Tibial nerve (tissue), 4 donors: ENCODE measurements at places on chromosomes 7 and 10. TPM values are rescaled to one million over a fixed set of nuclear protein-coding genes. Genes with fewer than 3 reads are reported as not detected.

MYL10 gene
- total RNA-seq, result not detected

CNTNAP2 gene
- not detected for total RNA-seq

ATP5MK gene
- 148 TPM for total RNA-seq

DNA sequence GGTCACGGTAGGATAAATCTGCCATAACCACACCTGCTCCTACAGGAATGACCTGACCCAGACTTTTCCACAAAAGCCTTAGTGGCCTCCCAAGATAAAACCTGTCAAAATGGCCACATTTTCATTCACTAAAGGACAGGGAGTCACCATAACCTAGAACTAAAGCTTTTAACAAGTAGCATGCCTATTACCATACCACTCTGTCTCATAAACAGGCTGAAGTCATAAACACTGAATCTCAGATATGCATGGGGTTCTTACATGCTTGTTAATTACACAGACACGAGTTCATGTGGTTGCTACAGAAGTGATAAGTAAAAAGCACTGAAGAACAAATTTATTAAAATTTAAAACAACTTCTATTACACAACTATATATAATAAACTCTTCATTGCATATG lies 56.0 kb downstream of the HIPK2 start:
- DNase-seq, result no peak
